NCI-H2171 (cell line): ENCODE measurements at places on chromosomes 12 and 14.

DNA sequence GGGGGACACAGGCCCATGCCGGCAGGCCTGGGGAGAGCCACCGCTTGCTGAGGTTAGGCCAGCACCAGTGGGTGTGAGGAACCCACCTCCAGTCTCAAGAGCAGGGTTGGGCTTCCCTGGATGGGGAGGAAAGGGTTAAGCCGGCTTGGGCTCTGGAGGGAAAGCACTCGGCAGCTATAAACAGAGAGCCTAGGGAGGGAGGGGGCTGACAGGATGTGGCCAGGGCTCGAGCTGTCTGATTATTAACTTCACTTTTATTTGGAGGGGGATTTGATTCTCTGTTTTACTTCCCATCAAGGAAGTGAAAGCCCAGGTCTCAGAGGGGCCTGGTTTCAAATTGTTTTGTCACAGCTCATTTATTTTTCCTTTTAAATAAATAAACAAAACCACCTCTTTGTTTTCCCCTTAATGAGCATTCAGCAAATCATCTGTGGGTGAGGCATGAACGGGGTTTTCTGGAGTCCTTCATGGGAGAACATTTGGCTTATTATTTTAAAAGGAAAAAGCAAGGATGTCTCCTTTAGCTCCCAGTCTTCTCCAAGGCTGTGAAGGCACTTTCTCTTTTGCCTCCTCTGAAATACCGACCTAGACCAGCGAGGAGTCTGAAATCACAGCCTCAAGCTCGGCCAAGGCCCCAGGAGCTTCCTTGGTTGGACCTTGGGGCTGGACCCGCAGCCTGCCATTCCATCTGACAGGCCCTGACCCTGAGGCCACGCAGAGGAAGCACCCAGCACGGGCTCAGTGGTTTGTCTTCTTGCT is 21.9 kb upstream of the ZFP36L1 start:
- DNase-seq = no peak

GRCh38 chr14:54564071-54564867 is 2.7 kb upstream of the SAMD4A start:
- DNase-seq = peak; percentile 37

GRCh38 chr12:65878540-65878939 is 54.3 kb downstream of the HMGA2 start:
- no peak for DNase-seq

DNA sequence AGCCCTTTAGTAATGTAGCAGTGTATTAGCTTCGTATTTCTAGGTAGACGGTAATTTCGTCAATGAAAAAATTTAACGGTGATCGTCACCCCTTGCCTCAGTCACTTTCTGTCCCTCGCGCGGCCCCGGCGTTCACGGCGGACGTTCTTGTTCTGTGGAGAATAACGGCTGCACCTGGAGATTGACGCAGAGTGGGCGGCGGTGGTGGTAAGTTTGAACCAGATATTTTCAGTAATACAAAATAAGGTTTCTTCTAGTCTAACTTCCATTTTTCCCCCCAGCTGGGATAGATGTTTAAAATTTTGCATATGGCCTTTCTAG is 341 bp downstream of the ZNF10 start:
- DNase-seq = no peak

- DNase-seq = no peak
Measured at GRCh38 chr14:70995671-70996070, 88.4 kb downstream of the PCNX1 start.

- no peak for DNase-seq
Measured at GRCh38 chr12:124749725-124750124, 113.9 kb downstream of the SCARB1 start.

GRCh38 chr12:33226671-33227070 is 212.9 kb downstream of the SYT10 start:
- DNase-seq = no peak

DNA sequence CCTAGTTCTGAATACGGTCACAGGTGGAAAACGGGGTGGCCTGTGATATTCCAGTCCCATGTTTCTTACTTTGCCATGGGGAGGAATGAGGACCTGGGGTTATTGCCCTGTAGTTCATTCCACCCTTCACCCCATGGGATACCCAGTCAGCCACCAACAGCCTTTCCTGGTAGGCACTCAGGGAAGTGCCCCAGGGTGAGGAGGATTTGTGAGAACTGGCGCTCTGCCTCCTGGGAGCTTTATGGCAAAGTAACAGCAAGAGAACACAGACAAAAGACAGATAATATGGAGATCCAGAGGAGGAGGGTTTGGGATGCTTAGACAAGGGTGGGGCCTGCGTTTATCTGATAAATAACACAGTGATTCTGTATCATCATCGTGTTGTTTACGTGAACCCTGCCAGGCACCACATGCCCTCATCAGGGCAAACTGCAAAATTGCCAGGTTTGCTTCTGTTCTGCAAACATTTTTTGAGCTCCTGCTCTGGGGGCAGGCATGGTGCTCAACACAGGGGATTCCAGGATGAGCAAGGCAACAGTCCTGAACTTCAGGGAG is 223.5 kb downstream of the SLC41A2 start:
- DNase-seq = no peak

- DNase-seq = no peak
Measured at GRCh38 chr12:122183588-122183940, 641 bp downstream of the LRRC43 start.

DNA sequence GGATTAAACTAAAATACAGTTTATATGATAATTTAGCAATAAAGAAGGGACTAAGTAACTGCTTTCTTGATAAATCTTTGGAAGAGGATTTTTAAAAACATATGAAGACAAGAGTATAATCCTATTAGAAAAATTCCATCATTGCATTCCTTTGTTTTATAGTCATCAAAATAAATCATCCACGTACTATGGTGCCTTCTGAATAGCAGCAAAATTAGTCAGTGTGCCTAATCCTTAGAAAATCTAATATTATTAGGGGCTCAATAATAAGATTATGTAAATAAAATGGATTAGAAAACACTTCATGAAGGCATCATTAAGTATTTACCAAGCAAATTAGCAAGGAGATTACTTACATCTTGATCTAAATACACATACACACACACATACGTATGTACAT is 102.1 kb downstream of the KCNH5 start:
- no peak for DNase-seq

DNA sequence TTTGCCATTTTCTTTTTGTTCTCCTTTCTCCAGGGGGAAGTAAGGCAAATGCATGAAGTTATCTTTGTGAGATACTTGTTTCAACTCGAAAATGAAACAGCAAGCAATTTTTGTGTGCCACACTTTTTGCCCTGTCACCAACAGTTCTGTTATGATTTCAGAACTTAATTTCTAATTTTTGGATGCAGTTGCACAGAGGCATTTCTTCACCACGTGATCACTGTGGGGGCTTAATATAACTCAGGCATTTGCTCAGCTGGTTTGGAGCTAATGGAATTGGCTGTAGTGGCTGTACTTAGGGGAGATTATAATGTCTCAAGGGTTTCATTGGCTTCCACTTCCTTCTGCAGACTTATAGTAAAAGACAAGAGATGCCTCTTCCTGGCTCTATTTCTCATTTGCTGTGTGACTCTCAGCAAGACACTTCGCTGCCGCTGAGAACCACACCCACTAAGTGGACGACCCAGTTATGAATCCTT is 452.4 kb downstream of the RAD51B start:
- DNase-seq = no peak

DNA sequence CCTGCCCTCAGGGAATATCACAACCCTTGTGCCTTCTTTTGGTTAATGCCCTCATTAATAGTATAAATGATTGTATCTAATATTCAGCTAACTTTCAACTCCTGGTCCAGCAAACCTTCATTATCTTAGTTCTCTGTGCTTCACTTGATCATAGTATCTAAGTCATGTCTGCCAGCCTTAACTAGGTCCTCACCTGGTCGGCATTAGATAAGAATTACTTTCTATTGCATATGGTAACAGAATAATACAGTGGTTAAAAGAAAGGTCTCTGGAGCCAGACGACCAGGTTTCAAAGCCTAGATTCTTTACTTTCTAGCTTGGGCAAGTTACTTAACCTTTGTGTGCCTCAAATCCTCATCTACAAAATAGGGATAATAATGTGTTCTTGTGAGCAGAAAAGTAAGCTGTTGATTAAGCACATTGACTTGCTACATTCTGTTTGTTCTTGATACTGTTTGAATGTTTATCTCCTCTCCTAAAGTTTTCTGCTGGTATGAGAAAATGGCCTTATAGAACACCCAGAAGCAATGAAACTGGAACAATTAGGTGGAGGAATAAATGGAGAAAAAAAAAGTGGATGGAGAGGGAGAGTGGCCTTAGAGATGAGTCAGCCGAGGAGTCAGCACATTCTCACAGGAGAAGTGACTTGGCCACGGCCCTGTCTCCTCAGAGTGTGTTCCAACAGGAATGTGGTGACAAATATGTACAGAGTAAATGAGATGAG is 176.1 kb downstream of the SLC25A21 start:
- DNase-seq = no peak

DNA sequence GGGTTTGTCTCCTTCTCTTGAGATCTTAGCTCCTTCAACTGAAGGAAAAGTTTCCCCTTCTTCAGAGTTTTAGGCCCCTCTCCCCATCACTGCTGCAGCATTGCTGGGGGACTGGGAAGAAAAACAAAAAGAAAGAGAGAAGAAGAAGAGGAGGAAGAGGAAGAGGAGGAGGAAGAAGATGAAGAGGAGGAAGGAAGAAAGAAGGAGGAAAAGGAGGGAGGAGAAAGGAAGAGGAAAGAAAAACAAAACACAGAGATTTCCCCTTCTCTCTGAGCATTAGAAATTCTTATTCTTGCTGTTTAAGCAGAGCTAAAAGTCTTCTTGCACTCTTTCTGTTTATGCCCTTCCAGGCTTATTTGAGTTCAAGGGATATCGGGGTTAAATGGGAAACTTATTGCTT is 219.8 kb upstream of the AMIGO2 start:
- no peak for DNase-seq

DNA sequence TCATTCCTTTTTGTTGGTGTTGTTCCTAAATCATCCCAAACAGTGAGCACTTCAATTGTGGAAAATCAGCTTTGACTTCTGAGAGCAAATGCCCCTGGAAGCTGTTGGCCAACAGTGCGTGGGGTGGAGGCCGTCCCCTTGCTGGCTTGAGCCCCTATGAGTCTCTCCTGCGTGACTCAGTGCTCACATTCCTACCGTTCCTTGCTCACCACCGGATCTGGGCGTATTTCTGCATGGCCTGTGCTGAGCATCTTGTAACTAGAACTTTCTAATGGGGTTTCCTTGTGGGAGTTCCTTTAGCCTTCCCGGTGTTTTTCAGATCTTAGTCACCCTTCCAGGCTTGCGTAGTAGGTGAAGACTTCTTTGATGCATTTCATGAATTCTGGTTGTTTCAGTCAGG is 14.7 kb downstream of the SERPINA1 start:
- DNase-seq = no peak

DNA sequence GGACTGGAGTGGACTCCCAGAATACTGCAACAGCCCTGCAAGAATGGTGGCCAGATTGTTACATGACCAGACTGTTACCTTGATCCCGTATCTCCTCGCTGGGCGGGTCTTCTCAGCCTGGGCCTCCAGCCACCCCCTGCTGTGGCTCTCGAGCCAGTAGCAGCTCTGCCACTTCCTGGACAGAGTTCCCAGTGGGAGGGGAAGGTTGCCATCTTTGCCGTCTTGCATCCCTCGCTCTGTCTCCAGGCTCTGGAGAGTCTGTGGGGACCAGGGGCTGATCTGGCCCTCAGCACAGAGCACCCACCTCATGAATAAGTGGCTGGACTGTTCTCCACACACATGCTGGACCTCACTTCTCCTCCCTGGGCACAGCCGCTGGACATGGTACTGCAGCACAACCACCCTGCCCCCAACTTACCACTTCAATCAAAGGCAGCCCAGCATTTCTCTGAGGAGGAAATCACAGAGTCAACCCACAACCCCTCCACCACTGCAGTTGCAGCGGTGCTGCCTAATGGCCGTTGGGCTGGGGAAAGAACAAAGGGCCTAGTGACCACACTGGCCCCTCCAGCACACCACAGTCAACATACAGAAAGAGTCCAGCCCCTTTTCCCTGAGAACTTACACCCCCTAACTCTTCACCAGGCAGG is 6.9 kb upstream of the KLRF1 start:
- DNase-seq = no peak

- no peak for DNase-seq
Measured at GRCh38 chr14:66680216-66680615, 172.3 kb downstream of the GPHN start.

- DNase-seq = no peak
Measured at GRCh38 chr12:111624540-111624939, 25.4 kb upstream of the ATXN2 start.

GRCh38 chr12:119594399-119594730 is 791 bp downstream of the TMEM233 start:
- no peak for DNase-seq

- DNase-seq = no peak
Measured at GRCh38 chr14:87994974-87995373, 2.0 kb upstream of the GALC start.

- DNase-seq = peak; percentile 99
Measured at GRCh38 chr12:6534945-6535696, 804 bp downstream of the GAPDH start.

DNA sequence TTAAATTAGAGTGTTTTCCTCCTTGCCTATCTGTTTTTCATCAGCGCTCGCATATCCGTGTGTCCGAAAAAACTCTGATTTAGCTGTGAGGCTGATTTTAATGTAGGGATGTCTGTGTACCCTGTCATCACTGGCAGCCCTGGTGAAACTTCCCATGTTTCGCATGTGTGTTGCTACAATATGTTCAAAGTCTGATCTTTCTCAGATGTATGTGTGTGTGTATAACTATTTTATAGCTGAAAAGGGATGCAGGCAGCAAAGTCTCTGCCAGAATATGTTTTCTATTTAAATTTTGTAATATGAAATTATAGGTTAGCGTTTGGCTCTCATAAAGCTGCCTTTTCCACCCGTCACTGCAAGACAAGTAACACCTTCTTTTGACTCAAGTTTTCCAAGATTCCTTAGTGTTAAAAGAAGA is 154.8 kb downstream of the TMTC2 start:
- DNase-seq = no peak

- DNase-seq = no peak
Measured at GRCh38 chr12:99042226-99042625, 397.1 kb downstream of the APAF1 start.

GRCh38 chr12:22598763-22599161 is 26.2 kb upstream of the ETNK1 start:
- no peak for DNase-seq

GRCh38 chr12:32706335-32707024 is 27.4 kb downstream of the DNM1L start:
- DNase-seq = no peak

DNA sequence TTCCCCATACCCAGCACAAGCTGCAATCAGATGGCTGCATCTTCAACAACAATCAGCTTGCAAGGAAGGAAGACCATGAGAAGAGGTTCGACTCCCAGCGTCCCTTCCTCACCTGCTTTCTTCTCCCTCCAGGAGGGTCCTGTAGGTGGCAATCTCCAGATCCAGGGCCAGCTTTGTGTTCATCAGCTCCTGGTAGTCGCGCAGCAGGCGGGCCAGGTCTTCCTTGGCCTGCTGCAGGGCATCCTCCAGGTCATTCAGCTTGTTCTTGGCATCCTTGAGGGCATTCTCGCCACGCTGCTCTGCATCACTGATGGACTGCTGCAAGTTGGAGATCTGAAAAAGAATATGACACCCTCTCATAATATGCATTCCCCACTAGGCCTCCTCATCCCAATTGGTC is 4.0 kb downstream of the KRT1 start:
- no peak for DNase-seq

GRCh38 chr14:92486881-92487280 is 26.7 kb upstream of the RIN3 start:
- DNase-seq = no peak
